Placental pericyte (primary cell): ENCODE measurements at places on chromosomes 1 and 21. TPM values are rescaled to one million over a fixed set of nuclear protein-coding genes. Genes with fewer than 3 reads are reported as not detected.

OR2T29 gene
- not detected in 2 replicates for total RNA-seq

FMOD gene
- total RNA-seq, result 0.29 and 7.9 TPM in 2 replicates

CCNL2 gene
- 96.1 and 129 TPM in 2 replicates for total RNA-seq

GJA4 gene
- total RNA-seq, result not detected in 2 replicates

HTR6 gene
- total RNA-seq, result not detected in 2 replicates

HES3 gene
- total RNA-seq, result not detected in 2 replicates

AKNAD1 gene
- total RNA-seq, result not detected in 2 replicates

C1orf141 gene
- not detected in 2 replicates for total RNA-seq

URB1 gene
- total RNA-seq, result 15.1 and 38.7 TPM in 2 replicates

LRRIQ3 gene
- total RNA-seq, result 0.72 TPM in 1 of 2 replicates, not detected in the other

LAMB3 gene
- 4.6 and 28.9 TPM in 2 replicates for total RNA-seq

PLEKHN1 gene
- total RNA-seq, result 0.66 and 4.9 TPM in 2 replicates

GPR161 gene
- total RNA-seq, result 8.3 and 17.2 TPM in 2 replicates

GPR37L1 gene
- total RNA-seq, result under 0.01 and 0.22 TPM in 2 replicates
